Fibroblast of the conjunctiva (primary cell): ENCODE measurements at places on chromosomes 6 and 20.

- DNase-seq: no peak
These were observed 8.8 kb downstream of the DUSP15 start for GRCh38 chr20:31861385-31862156.

DNA sequence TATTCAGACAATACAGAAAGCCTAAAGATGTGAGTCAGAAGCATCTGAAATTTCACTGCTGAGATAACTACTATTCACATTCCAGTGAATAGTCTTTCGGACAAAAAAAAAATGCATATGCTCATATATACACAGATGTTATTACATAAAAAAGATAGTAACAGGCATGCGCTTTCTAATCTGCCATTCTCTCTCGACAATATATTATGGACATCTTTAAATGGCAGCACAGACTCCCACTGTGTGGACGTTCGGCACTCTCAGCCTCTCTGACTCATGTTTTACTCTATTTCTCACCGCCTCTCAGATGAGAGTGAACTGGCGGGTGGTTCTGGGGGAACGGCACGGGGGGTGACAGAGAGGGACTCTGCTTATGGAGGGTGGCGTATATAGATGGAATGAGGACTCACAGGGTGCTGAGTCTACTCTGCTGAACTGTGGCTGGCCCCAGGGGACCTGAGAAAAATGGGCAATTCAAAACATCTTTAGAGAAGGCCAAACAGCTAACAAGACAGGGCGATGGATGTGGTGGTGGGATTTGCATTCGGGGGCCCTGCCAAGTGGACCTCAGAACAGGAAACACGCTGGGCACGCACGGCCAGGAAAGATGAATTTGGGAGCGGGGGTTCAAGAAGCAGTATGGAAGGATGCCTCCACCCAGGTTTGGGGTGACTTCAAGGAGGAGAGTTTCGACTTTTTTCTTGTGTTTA lies 68.9 kb downstream of the MDGA1 start:
- no peak for DNase-seq

- DNase-seq: no peak
These were observed 2.0 kb downstream of the LRRC1 start for GRCh38 chr6:53796791-53797190.

- DNase-seq: no peak
These were observed 399.0 kb downstream of the CDKAL1 start for GRCh38 chr6:20933057-20933788.

DNA sequence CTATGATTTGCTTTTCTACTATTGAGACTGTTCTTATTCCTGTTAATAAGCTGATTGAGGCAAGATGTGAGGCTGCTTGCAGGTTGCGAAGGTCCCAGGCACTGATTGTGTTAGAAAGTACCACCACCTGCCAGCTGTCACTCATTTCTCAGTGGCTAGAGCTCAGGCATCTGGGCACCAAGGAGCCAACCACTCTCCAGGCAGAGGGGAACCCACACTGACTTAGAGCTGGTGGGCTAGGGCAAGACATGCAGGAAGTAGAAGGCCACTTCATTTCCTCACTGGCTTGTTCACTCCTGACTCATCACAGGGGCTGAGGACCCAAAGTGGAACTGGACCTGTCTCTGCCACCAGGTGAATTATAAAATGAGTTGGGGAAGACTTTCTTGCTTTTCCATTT lies 7.8 kb upstream of the DLL1 start:
- no peak for DNase-seq

DNA sequence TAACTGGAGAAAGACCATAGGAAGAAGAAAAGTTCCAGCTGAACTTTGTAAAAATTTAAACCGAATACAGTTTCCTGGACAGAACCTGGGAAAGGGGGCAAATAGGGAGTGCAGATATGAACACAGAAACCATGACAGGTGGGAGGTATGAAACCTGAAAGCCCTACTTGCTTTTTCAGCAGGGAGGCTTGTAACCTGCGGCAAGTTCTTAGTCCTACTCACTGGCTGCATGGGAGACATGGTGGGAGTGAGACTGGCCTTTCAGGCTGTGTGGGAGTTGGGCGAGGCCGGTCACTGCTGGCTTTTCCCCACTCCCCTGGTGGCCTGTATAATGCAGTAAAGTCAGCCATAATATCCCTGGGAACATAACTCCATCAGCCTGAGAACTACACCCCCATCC lies 54.2 kb downstream of the ROS1 start:
- no peak for DNase-seq

- DNase-seq: no peak
These were observed 1.6 kb downstream of the PSMB9 start for GRCh38 chr6:32855467-32856174.

GRCh38 chr6:77688649-77689048 lies 35.8 kb downstream of the MEI4 start:
- DNase-seq: no peak

- peak; percentile 65 for DNase-seq
These were observed 191.6 kb downstream of the DST start for GRCh38 chr6:56450882-56451739.

DNA sequence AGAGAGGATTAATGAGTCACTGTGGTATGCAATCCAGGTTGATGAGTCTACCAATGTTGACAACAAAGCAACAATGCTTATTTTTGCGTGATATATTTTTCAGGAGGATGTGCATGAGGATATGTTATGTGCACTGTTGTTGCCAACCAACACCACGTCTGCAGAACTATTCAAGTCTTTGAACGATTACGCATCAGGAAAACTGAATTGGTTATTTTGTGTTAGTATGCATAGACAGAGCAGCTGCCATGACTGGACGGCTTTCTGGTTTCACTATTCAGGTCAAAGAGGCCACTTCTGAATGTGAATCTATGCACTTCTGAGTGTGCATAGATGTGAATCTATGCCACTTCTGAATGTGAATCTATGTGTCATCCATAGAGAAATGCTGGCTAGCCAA lies 134.0 kb upstream of the GRIK2 start:
- DNase-seq: no peak

DNA sequence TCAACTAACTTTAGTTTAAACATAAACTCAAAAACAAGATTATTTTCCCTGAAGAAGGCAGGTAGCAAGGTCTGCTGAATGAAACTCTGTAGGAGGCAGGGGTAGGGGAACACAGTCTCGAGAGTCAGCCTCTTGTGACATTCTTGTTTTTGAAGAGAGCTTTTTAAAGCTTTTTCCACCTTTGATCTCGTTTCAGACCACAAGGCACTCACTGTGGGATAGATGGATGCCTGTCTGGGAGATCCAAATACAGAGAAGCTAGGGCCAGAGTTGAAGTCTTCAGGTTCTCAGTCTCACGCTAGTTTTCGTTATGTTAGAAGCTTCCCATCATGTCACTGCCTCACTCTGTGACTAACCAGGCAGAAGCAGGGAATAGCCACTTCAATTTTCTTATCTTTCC lies 14.9 kb downstream of the F13A1 start:
- no peak for DNase-seq

DNA sequence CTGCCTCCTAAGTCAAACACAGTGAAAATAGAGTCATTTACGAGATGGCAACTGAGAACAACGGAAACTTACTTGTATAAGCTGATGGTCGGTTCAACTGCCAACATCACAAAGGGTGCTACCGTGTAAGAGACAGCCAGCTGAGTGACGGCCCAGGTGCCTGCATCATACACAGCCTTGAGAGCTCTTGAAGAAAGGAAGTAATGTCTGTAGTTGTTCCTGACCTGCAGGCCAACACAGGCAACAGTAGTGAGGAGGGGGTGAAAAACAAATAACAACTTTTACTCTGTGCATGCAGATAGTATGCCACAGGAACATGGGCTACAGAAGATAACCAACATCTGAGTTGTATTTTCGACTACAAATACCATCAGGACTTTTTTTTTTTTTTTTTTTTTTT lies 102.7 kb downstream of the MBOAT1 start:
- DNase-seq: no peak

GRCh38 chr20:50450881-50451752 lies 59.1 kb upstream of the PTPN1 start:
- peak; percentile 32 for DNase-seq

DNA sequence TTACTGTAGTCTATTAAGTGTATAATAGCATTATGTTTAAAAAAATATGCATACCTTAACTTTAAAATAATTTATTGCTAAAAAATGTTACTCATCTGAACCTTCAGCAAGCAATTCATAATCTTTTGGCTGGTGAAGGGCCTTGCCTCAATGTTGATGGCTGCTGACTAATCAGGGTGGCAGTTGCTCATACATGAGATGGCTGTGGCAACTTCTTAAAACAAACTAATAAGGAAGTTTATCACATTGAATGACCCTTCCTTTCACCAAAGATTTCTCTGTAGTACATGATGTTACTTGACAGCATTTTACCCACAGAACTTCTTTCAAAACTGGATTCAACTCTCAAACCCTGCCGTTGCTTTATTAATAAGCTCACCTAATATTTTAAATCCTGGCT lies 84.0 kb downstream of the TASP1 start:
- no peak for DNase-seq

- DNase-seq: no peak
These were observed 100.2 kb downstream of the PSMB1 start for GRCh38 chr6:170452767-170453545.

- DNase-seq: no peak
These were observed 2.3 kb upstream of the ALDH5A1 start for GRCh38 chr6:24492475-24492874.

DNA sequence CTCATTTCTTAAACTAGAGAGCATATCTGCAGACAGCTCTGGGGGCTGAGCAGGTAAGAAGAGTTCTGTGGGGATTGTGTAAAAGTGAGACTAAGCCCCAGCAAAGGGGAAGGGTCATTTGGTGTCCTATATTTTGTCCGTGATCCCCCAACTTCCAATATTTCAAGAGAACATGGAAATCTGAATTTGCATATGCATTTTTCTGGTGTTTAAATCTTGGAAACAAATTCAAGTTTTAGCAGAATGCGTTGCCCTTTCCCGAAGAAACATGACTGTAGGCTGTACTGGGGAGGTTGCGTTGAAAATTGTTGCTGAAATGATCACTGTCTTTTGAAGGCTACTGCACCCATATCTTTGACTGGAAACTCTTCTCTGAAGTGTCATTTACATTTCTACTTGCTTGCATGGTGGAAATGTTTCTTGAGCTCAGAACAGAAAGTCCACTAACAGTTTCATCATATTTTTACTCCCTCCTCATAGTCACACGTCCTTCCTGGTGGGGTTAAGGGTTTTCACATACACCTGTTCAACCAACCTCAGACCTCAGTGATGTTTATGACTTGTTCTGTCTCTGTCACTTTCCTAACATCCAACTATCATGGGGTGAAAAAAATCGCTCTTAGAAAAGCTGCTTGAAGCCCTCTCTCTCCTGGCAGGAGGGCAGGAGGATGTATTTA lies 140.3 kb downstream of the BCAS1 start:
- DNase-seq: no peak
